ENCODE measurements at places on chromosomes 11 and 22.

DNA sequence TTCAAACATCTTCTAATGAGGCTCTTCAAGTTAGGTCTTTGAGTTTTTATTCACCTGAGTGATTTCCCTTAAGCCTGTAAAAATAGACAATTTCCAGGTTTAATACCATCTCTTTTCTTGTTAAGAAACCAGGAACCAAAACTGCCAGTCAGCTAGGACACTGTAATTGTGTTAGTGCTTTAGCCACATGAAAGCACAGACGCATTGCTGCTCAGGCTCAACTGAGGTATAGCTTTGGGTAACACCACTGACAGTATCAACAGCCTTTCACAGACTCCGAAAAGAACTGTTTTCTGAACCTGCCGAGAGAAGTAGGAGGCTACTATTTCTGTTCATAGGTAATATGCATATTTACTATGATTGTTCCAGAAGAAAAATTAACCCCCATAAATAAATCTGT is 768.7 kb downstream of the ETS1 start:
- no peak for DNase-seq

DNA sequence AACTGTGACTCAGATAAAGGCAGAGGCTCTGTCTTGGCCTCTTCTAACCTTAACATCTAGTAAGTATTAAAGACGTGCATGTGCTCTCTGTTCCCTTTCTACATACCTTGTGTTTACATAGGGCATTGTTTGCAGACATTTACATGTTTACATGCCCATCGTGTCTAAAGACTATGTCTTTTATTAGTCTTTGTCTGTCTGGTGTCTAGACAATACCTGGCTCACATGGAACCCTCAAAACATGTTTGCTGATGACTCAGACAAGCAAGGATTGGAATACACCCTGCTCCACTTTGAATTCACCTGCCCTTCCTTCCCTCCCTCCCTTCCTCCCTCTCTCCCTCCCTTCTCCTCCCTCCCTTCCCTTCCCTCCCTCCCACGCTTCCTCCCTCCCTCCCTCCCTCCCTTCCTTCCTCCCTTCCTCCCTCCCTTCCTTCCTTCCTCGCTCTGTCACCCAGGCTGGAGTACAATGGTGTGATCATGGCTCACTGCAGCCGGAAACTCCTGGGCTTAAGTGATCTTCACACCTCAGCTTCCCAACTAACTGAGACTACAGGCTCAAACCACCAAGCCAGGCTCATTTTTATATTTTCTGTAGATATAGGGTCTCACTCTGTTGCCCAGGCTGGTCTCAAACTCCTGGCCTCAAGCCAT is 23.7 kb upstream of the SORL1-AS1 start:
- DNase-seq = no peak

DNA sequence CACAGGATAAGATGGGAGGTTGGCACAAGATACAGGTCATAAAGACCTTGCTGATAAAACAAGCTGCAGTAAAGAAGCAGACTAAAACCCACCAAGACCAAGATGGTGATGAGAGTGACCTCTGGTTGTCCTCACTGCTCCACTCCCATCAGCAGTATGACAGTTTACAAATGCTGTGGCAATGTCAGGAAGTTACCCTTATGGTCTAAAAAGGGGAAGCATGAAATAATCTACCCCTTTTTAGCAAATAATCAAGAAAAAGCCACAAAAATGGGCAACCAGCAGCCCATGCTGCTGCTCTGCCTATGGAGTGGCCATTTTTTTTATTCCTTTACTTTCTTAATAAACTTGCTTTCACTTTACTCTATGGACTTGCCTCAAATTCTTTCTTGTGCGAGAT is 8.7 kb upstream of the PIWIL4 start:
- DNase-seq = no peak

DNA sequence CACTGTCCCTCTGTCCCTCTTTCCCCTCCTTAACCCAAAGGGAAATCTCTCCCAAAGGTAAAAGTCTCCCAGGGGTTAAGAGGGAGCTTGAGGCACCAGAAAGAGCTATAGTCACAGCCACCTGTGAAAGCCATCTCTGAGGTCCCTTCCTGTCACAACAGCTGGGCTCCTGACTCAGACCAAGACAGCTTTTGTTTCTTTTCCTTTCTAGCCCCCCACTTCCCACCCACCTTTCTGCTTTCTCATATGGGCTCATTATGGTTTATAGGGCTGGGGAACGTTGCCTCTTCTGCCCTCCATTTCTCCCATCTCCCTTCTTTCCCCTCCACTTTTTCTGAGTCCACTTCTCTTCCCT is 19.1 kb downstream of the MIF start:
- no peak for DNase-seq

- DNase-seq = no peak
These were observed 430.4 kb downstream of the TBC1D22A start for GRCh38 chr22:47192651-47193437.

DNA sequence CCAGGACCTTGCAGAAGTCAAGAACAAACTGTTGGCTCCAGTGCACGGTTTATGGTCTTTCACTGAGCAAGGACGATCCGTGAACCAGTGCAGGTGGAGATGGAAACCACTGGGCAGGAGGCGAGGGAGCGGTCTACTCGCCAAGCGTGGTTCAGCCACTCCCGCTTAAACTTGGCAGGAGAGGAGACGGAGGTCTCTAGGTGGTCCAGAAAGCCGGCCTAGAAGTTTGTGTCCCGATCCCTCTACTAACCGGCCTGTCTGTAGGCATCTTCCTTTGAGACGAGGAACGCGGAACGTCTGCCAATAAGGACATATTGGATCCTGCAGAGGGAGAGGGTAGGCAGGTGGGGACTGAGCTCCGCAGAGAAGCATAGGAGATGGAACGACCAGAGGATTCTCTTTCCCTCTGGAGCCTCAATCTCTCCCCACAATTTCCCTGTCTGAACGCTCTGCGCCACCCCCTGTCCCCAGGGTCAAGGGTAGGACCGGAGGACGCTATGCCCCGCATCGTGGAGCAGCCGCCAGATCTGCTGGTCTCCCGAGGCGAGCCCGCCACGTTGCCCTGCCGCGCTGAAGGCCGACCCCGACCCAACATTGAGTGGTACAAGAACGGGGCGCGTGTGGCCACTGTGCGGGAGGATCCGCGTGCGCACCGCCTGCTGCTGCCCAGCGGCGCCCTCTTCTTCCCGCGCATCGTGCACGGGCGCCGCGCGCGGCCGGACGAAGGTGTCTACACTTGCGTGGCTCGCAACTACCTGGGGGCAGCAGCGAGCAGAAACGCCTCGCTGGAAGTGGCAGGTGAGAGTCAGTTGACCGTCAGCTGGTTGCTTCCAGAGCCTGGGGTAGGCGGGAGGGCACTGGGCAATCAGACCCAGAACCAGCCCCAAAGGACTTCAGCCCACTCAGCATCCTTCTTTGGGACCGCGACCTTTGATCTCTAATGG is 3.4 kb downstream of the ROBO3 start:
- DNase-seq = no peak

- no peak for DNase-seq
These were observed 29.4 kb downstream of the APOL1 start for GRCh38 chr22:36282328-36282831.

DNA sequence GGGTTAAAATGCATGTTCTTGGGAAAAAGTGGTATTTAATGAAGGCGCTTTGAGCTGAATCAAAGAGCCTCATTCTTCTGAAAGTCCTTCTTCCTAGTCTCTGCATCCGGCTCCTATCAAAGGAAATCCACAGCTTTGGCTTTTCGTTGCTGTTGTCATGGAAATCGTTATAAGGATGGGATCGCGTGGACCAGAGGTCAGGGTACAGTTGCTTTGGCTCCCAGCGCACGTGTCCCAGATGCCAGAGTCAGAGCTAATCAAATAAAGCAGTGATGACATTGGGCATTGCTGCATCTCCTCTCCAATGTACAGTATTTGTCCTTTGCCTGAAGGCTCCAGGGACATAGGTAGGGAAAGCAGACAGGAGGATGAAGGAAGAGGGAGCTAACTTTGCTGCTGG is 181.9 kb downstream of the MYO18B start:
- DNase-seq = no peak

DNA sequence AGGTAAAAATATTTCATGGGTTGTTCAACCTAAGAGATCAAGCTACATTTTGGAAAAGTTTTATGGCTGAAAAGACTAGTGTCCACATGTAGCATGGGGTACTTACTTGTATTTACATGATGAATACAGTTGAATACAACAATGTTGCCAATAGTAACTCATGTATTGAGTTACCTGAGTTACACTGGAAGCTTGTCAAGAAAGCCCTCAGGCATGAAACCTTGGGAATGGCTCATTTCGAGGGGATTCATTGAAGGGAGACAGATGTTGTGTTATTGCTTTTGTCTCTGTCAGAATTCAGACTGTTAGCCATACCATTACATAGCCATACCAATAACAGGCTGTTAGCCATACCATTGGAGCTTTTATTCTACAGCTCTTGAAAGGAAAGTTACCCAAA is 9.2 kb downstream of the OR51F2 start:
- DNase-seq = no peak

DNA sequence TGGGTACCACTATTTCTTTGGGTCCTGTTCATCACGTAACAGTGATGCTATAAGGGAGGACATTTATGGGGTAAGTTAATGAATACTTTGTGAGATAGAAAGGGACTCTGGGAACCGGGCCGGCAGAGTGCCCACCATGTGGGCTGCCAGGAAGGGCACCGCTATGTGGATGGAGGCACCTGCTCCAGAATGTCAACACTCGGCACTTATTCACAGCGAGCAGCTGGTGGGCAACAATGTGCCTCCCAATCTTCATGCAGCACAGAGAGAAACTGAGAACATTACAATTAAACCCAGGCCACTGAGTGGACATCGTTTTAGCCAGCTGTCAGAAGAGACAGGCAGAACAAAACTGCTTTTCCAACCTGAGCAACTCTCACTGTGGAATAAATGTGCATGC is 15.8 kb upstream of the ELFN2 start:
- DNase-seq = no peak

DNA sequence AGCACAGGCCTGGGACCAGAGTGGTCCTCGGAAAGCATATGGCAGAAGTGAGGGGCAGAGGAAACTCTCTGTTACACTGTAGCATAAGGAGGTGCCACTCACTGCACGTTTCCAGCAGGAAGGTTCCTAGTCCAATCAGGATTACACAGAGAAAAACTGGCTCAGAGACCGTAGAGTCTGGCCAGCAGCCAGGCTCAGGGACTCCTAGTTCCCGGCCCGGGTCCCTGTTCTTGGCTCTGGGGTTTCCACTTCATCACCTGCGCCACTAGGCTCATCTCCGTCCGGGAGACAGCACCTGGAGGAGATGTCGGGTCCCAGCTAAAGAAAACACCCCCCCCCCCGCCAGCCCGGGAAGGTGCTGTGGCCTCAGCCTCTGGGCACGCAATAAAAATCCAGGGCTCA is 1.1 kb downstream of the TTLL12 start:
- no peak for DNase-seq

- no peak for DNase-seq
These were observed 20.4 kb downstream of the WT1 start for GRCh38 chr11:32414925-32415324.

GRCh38 chr11:26843539-26843938 is 121.7 kb upstream of the SLC5A12 start:
- no peak for DNase-seq

DNA sequence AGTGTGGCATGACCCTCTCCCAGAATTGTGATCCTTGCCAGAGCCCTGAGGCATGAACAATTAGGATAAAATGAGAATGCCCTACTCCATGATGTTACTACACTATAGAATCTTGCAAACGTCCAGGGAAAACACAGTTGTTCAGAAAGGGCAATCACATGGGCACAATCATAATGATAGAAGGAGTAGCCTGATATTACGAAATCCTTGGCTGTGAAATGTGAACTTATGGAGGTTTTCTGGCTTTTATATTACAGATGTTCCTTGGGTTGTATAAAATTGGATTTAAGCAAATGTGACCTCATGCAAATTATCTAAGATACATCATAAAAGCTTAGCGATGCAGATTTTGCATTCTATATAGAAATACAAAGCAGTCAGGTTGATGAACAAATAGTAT is 29.4 kb upstream of the TPH1 start:
- DNase-seq = no peak

DNA sequence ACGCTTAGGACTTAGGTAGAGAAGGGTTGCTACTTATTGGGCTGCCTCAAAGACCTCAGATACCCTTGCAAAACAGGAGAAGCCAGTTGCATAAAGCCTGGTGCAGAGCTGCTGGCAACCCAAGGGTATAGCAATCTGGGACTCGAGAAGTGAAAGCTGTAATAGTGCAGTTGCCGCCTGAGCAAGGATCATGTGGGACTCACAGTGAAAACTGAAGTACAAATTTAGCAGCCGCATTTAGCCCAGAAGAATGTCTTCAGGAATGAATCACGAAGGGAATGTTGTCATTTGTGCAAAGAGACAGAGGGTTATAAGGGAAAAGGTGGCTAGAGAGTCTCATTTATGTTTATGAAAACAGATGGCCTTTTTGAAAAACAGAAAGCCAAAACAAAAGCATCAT is 267.2 kb downstream of the TENM4 start:
- DNase-seq = no peak

DNA sequence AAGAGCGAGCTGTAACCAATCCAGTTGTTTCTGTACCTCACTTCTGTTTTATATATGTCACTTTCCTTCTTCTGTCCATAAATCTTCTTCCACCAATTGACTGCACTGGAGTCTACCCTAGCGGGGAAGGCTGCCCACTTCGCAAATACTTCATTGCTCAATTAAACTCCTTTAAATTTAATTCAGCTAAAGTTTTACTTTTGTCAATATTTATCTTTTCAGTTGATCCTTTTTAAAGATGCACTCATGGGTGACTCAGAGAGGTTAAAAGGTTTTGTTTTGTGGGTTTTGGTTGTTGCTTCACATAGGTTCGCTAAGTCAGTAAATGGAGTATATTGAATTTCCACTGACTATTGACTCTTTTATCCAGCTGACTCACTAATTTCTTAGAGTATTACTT is 597.2 kb downstream of the DLG2 start:
- no peak for DNase-seq

GRCh38 chr11:3833449-3833848 is 7.3 kb downstream of the RHOG start:
- no peak for DNase-seq

- DNase-seq = no peak
These were observed 266.7 kb downstream of the FAM76B start for GRCh38 chr11:95522874-95523273.

DNA sequence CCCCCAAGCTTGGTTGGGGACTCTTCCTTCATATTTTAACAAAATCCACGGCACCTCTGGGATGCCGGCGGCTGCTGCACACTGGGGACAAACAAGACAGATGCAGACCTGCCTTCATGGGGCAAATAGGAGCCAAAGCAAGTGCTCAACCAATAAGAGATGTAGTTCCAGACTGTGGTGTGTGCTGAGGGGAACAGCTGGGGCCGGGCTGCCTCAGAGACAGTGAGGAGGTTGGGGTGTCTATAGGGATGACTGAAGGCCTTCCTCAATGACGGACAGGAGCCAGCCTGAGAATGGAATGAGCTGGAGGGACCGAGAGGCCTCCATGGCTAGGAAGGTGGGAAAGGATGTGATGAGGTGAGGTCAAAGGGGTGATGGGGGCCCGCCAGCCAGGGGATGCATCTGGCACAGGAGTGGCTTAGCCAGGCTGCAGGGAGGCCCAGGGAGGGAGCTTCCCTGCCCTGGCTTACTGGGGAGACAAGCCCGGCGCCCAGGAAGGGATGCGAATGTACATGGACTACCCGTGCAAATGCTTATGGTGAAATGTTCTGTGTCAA is 10.3 kb upstream of the CTSD start:
- DNase-seq = no peak

Measured in activated CD8-positive, alpha-beta memory T cell treated with anti-CD3 and anti-CD28 coated beads for 1 hour (primary cell).